GM23338 (cell line): ENCODE measurements at places on chromosomes 12 and 14.
A peak's percentile ranks its signal among the peaks of the same experiment; 100 is the strongest.

- no peak for DNase-seq
Measured at GRCh38 chr12:2904260-2904659, 13.6 kb downstream of the TULP3 start.

GRCh38 chr12:69090722-69091121 is 148.6 kb upstream of the CPSF6 start:
- no peak for DNase-seq

DNA sequence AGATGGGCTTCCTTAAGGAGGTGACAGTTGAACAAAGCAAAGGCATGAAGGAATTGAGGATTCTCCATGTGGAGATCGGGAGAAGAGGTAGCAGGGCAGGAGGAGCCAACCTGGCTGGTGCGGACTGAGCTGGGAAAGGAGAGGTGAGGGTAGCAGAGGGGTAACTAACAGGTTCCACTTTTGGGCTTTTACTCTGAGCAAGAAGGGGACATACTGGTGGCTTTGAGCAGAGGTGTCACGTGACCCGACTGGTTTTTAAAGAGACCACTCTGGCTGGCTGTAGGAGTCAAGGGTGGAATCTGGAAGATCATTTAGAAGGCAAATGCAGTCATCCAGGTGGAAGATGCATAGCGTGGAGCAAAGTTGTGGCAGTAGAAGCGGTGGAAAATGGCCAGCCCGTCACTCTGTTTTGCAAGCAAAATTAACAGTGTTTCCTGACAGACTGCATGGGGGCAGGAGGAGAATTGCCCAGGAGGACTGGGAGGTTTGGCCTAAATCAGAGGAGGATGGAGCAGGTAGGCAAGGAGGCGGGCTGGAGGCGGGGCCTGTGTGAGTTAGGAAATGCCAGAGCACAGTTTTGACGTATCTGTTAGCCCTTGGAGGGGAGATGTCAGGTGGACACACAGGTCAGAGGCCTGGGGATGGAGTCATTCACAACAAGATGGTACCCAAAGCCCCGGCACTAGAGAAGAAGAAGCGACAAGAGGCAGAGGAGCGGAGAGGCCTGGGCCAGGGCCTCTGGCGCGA is 156.3 kb upstream of the FKBP4 start:
- peak; percentile 37 for DNase-seq

DNA sequence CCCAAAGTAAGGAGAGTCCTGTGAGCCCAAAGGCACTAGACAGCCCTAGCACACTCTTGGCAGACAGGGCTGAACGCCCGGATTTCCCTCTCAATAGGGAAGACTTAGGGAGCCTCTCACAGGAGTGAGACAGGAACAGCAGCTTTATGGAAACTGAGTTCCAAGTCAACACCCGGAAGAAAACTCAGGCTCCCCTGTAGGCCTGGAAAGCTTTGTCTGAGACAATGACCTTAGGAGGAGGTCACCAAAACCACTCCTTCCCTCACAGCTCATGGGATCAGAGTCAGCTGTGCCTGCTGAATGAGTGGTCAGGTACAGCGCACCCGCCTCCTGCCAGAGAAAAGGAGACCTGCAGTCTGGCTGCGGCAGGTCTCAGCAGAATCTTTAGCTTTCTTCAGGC is 229.5 kb downstream of the CACNA1C start:
- peak; percentile 54 for DNase-seq

GRCh38 chr12:110316861-110317260 is 35.8 kb downstream of the ATP2A2 start:
- no peak for DNase-seq

DNA sequence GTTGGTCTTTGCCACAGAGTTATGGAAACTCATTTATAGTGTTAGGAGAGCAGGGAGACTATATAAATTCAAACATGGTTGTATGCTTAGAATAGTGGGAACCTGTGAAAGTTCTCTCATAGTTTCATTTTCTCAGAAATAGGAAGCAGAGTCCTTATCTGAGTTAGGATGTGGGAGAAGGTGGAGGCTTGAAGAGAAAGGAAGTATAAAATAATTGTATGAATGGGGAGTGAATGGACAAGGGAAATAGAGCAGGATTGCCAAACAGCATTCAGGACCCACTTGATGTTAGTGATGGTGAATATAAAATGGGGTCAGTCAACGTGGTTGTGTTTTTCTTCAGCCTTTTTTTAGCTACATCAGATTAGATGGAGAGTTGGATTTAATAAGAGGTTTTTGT is 34.0 kb upstream of the TPH2 start:
- no peak for DNase-seq

GRCh38 chr12:93177208-93178153 is 200.2 kb upstream of the NUDT4 start:
- DNase-seq = no peak

DNA sequence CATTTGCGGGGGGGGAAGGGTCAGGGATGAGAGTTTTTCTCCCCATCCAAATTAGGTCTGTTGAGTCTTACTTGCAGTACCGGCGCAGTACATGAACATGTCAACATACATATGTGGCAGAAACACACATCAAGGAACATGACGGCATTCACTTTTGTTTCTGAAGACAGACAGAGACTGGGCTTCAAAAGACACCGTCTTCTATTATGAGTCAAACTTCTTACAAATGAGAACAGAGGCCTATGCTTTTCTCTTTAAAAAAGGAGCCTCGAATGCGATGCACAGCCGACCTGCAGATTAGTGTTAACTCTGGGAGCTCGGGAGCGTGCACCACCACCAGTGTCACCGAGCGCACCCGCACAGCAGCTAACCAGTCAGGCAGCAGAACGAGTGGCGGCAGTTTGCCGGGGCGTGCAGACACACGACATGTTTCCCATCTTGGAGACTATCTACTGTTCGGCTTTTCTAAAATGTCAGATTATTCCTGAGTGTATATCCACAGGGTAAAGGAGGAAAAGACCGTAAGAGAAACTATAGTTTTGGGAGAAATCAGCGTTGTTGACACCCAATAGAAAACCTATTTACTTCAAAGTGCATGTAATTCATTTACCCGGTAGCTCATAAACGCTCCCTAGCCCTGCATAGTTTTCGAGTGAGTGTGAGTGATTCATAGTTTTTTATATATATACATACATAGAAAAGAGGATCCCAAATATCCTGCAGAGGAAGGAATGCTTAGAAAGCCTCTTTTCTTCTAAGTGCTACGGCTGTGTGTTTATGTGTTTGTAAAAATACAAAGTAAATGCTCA is 33.0 kb downstream of the UBR7 start:
- no peak for DNase-seq

DNA sequence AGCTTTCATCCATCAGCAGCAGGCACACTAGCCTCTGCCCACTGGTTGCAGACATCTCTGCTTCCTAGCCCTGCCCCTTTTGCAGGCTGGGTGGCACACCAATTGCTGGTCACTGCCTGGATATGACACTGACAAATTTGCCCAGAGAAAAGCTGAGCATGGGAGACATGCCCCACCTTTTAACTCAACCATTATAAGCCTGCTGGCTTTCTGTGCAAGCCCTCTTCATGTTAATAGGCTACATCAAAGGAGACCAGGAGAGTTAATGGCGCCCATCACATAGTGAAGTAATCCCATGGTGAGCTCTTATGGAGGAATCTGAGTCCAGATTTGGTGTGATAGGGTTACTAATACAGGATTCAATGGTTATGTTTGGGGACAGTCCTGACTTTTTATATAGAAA is 139.2 kb downstream of the KICS2 start:
- no peak for DNase-seq

DNA sequence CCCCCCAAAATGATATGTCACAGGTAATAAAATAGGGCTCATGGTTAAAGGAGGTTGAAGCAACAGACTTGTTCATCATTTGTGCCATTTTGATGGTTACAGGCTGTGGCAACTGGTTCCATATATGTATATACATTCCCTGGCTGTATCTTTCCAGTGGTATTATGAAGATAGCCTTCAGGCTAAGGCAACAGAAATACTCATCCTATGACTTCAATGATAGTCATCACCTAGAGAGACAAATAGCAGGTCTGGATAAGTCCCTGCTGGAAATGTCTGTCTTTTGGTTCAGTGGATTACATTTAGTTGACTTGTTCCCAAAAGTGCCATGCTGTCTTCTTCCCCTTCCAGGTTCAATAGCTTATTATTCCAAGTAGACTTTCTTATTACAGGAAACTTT is 997.4 kb downstream of the FLRT2 start:
- no peak for DNase-seq

DNA sequence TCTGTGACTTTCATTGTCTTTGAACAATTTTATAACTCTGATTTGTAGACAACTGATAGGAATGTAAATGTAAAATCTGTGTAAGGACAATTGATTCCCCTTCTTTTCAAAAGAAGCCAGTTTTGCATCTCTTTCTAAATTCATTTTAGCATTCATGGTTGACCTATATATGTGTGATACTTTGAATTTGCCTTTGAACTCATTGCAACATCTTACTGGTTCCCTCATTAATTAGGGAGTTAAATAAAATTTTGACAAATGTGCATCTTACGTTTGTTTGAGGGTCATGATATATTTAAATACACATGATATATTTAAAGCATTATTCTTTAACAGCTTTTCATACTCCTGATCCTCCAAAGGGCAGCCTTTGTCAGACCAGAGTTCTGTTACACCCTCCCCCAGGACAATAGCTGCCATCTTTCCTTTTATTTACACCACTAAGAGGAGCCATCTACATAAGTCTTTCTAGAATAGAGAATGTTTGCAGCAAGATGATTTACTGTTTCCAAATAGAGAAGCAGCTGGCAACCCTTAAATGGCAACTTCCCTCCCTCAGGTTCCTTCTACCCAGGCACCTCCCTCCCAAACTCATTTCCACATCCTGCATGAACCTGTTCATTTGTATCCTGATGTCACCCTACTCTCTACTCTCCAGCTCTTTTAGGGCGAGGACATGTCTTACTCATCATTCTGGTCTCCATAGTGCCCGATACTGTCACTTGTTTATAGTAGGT is 40.2 kb upstream of the APPL2 start:
- peak; percentile 23 for DNase-seq

DNA sequence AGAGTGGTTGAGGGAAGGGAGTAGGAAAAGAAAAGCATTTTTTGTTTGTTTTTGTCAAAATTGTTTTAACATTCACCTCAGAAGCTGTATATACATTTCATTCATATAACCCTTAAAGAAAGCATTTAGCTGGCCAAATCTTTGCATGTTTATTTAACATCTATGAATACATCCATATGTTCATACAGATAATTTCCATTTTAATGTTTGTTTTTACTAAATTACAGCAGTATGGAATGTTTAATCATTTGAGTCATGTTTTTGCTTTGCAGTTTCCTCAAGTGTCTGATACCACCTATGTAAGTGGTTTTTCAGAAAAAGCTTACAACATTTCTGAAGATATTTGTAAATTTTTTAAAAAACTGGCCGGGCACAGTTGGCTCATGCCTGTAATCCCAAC is 84.3 kb upstream of the ATF1 start:
- DNase-seq = no peak

DNA sequence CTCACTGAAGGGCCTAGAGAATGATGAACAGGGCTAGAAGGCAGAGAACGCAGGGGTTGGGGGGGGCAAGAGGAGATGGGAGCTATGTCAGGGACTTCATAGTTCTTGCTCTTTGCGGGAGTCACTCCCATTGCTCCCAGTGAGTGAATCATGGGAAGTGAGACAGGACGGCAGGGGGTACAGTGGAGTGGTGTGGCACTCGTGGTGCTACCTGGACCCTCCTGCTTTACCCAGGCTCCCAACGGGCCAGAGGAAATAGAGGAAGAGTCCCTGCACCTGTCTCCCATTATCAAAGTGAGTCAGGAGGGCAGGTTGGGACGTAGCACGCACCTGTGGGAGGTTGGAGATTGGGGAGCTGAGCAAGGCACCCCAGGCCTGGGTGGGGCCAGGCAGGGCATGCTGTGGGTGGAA is 1.3 kb upstream of the KRT8 start:
- no peak for DNase-seq

DNA sequence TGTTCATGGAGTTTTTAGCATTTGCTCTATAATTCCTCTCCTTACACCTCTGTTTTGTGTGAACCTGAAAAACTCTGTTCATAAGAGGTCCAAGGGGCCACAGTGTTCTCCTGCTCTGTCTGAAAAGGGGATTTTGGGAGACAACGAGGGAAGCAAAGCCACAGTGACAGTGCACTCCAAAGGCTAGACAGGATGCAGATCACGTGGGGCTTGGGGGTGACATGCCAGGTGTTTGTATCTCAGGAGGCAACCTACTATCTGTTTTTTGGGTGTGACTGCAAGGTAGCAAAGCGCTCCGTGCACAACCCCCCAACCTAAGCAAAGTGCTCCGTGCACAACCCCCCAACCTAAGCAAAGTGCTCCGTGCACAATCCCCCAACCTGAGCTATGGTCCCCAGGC is 5.1 kb upstream of the CHD4 start:
- DNase-seq = no peak

GRCh38 chr14:54253195-54253947 is 143.4 kb upstream of the CDKN3 start:
- no peak for DNase-seq

- DNase-seq = no peak
Measured at GRCh38 chr12:5047729-5048128, 4.0 kb downstream of the KCNA5 start.

- DNase-seq = no peak
Measured at GRCh38 chr14:96105089-96105925, 66.1 kb downstream of the C14orf132 start.

- DNase-seq = peak; percentile 98
Measured at GRCh38 chr14:36661506-36662257, at the start of gene PAX9. PAX9 (plus strand) TSS chr14:36661860; CDS start chr14:36662090, 230 bp downstream.

DNA sequence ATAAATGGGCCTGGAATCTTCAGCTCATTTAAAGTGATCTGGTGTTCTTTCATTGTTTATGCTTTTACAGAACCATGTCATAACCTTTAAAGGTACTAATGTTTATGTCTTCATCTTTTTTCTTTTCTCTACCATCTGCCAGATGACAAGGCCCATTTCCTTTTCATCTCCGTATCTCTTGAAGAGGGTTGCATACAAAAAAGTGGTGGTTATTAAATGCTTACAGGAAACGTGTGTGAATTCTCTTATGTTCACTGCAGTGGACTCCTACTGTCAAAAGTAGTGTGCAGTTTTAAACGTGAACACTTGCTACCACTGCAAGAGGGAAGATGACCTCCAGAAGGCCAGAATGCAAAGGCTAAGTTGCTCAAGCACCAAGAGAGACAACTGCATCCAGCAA is 91.4 kb downstream of the TTC7B start:
- no peak for DNase-seq

GRCh38 chr14:90114554-90114953 is 52.8 kb downstream of the KCNK13 start:
- DNase-seq = no peak

DNA sequence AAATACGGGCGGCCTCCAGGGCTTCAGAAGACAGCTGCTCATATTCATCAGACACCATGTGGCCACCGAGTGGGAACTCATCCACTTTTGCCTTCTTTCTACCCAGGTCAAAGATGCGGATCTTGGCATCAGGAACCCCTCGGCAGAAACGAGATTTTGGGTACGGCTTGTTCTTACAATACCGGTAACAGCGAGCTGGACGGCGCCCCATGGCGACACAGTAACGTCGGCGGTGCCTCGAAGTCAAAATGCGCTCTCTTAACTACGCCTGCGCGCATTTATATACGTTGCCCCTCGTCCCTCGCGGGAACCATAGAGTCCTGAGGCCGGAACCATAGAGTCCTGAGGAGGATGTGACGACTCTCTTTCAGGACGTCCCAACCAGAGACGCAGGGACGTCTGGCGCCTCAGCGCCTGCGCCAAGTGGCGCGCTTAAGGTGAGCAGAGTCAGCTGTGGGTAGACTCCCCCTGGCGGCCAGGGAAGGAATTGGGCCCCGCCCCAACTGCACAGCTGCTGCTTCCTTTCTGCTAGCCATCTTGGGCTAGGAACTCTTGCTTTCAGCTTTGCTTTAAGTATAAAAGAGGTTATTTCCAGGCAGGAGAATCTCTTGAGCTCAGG is at the start of gene RPL10L:
TSS of gene RPL10L (minus strand) at position 256 of the 619 bp plus-strand sequence. CDS start at position 211, 45 bp downstream.
- DNase-seq = peak; percentile 77

GRCh38 chr12:116126610-116127009 is 150.9 kb downstream of the MED13L start:
- no peak for DNase-seq
